ENCODE measurements at places on chromosomes 6 and 20.

GRCh38 chr6:136501514-136501913 is 48.7 kb downstream of the MAP7 start:
- DNase-seq, result no peak

GRCh38 chr6:156250593-156250992 is 526.6 kb upstream of the ARID1B start:
- no peak for DNase-seq

DNA sequence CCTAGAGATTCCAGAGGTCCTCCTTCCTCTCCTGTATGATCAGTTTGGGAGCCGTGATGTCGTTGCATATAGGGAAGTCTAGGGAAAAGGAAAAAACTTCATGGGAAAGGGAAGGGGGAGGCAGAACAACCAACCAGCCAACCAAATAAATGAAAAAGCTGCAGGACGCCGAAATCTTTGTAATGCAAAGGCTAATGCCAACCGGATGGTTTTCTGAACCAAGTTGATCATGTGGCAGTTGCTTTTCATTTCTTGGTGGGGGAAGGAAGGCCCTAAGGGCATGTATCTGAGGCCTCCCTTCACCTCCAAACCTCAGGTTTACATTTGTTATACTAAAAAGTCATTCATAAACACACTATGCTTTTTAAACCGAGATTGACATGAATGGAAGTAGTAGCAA is 167.2 kb downstream of the ARID1B start:
- DNase-seq, result no peak

DNA sequence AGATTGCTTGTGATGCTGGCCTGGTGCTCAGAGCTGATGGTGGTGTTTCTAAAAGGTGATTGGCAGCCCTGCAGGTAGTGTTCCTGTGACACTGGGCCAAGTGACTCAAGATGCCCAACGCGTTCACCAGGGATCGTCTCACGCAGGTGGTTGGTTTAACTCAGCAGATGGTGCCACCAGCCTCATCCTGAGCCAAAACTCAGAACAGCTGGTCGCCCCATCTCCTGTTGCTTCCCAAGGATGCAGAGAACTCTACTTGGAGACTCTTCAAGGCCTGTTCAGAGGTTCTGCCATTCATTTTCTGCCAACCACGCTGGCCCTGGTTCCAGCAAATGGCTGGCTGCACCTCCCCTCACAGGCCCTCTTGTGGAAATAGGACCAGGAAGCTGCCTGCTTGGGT is 394.4 kb downstream of the CDH26 start:
- DNase-seq, result no peak

DNA sequence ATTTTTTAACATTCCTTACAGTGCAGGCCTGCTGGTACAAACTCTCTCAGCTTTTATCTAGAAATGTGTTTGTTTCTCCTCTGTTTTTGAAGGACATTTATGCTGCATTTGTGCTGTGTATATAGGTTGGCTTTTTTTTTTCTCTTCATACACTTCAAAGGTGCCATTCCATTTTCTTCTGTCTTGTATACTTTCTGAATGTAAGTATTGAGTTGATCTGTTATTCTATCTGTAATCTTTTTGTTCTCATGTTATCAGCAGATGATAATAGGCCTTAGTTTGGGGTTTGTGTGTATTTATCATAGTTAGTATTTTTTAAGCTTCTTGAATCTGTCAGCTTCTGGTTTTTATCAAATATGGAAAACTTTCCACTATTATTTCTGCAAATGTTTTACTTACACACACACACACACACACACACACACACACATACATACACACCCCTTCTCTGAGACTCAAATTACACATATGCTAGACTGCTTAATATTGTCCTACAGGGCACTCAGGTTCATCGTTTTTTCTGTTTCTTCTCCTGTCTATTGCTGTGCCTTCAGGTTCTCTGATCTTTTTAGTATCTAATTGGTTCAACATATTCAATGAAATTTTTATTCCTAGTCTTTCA is 74.6 kb downstream of the RPP40 start:
- DNase-seq, result no peak

GRCh38 chr6:161549977-161550655 is 276.3 kb upstream of the AGPAT4 start:
- peak; percentile 20 for DNase-seq

- no peak for DNase-seq
Observed at GRCh38 chr20:21622097-21622857, 83.2 kb upstream of the PAX1 start.

DNA sequence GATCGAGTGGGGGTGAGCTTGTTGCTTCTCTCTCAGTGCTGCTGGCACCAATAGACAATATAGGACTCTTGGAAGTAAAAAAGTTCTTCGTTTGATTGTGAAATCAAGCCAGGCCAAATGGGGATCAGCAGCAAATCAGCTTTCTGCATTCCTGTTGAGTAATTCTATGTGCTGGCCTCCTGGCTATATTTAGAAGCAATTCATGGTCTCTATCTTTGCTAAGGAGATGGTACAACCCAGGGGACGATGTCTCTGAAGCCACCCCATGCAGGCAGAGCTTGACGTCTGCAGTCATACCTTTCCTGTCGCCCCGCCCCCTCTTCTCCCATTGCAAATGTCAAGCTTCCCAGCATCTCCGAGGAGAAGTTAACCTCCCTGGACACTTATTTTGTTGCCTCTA is 199.1 kb downstream of the SCP2D1 start:
- peak; percentile 7 for DNase-seq

- peak; percentile 21 for DNase-seq
Observed at GRCh38 chr20:39312676-39313075, 350.5 kb downstream of the DHX35 start.

Data from RKO (cell line).